ENCODE measurements at places on chromosomes 1 and 21.

DNA sequence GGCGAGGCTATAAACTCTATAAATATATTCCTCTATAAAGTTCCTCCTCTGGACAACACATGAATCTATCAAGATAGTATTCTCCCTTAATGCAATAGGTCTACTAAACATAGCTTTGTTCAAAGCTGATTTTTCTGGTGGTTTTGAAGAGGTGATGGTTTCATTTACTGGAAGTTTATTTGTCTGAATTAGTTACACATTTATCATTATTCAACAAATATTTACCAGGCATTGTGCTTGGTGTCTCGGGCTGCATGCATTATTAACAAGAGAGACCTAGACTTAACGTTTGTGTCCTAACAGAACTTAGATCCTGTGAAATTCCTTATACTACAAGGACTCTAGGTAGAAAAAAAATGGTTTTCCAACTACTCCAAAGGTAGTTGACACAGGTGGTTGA, 511.4 kb upstream of the B3GALT2 start:
- DNase-seq: no peak

GRCh38 chr1:231165371-231165770, 3.5 kb downstream of the TRIM67 start:
- no peak for DNase-seq

- DNase-seq: peak; percentile 99
Measured at GRCh38 chr21:34836103-34836932, 167.5 kb downstream of the CLIC6 start.

DNA sequence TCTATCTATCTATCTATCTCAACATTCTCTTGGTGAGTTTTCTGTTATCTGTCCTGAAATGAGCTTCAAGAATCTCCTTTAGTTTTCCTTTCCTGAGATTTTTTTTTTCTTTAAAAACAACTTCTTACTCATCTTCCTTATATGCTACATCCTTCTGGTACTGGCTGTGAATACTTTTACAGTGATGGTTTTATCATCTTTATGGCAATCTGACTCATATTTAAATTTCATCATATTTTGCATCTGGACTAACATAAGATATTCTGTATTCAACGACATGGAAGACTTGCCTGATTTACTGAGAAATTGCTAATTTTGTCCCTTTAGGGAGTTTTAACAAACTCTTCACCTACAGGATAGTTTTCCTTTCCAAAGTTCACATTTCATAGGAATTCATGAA, 33.0 kb downstream of the PDE4B start:
- DNase-seq: no peak

- no peak for DNase-seq
Measured at GRCh38 chr1:223617323-223618070, 48.0 kb downstream of the CAPN8 start.

- DNase-seq: no peak
Measured at GRCh38 chr21:43686811-43687565, 27.6 kb downstream of the RRP1B start.

DNA sequence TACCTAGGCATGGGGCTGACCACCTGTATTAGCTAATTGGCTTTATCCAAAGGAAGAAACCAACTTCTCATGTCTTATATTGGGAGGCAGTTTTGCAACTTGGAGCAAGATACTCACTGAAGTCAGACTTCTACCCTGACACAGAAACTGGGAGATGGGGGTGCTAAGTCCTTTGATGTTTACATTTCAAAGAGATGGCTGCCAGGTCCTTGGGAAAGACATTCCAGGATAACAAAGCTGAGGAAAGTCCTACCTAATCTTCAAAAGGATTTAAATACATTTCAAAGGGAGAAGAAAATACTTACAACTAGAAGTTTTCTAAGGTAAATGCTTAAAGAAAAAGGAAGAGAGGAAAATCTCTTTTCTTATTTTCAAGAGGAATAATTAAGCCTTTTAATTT, 62.1 kb downstream of the FH start:
- no peak for DNase-seq

GRCh38 chr1:109482791-109483671, 674 bp upstream of the ATXN7L2 start:
- no peak for DNase-seq

DNA sequence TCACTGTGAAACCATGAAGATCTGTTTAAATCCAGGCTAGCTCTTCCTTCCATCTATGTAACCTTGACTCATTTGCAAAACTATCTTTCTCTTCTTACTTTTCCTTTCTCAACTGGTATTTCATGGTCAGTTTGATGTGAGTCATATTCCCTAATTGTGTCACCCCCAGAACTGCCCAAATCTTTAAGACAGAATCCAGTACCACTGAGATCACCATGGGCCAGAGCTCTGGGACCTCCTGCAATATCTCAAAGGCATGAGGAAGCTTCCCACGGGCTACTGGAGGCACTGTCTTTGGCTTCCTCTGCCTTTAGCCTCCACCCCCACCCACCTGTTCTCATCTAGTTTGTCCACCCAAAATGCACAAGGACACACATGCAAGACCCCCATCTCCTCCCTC, 274.4 kb upstream of the FMN2 start:
- no peak for DNase-seq

DNA sequence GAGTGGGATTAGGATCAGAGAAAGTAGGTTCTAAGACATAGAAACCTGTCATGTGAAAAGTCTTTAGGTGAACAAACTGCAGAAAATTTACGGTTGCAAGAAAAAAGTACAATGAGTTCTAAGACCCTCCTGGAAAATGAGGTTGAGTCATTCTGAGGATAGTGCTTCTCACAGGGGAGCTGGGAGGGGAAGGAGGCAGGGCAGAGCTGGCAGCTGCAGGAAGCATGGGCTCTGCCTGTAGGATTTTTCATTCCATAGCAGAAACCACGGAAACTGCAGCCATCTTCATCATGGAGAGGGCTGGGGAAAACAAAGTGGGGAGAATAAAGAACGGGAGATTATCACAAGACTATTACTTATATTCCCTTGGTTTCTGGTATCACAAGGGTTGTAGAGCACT, 25.8 kb upstream of the THEM4 start:
- DNase-seq: no peak

DNA sequence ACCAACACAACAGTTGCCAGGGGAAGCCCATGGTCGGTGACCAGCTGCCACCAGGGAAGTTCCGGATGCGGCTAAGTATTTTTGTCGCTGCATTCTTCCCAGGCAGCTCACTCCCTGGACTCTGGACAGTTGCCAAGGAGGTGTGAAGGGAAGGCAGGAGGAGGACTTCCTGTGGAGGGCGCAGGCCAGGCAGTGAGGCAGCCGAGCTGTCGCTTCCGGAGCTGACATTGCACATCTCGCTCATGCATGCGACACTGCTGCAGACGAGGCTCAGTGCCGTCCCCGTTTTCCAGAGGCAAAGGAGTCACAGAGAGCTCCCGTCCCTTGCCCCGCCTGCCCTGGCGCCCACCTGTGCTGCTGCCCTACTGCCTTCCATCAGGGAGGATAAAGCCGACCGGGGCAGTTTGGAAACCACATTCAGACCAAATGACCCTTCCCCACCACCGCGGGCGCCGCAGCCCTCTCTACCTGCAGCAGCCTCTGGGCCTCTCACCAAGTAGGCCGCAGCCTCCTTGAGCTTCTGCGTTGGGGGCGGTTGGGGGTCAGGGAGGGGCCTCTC, 81.4 kb downstream of the NENF start:
- DNase-seq: peak; percentile 47

DNA sequence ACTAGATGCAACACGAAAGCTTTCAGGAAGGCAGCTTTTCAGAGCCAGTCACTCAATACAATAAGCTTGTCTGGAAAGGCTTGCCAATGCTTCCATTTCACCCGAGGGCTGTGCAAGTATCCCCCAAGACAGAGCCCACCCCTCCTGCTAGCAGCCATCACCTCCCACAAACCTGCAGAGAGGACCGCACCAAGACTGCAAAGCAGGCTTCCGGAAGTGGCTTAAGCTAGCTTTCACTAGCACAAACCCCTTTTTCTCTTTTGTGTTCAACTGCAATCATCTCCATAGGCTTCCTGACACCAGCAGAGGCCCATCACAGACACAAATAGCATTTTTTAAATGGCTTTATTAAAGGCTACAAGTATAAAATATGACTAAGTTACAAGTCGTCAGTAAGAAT, 31.5 kb downstream of the C1orf198 start:
- no peak for DNase-seq

- DNase-seq: no peak
Measured at GRCh38 chr1:225771661-225772322, 5.8 kb upstream of the SRP9 start.

GRCh38 chr21:39388038-39388810, 39.3 kb upstream of the HMGN1 start:
- peak; percentile 48 for DNase-seq

GRCh38 chr1:104463126-104463697, 713.5 kb downstream of the AMY1C start:
- no peak for DNase-seq

DNA sequence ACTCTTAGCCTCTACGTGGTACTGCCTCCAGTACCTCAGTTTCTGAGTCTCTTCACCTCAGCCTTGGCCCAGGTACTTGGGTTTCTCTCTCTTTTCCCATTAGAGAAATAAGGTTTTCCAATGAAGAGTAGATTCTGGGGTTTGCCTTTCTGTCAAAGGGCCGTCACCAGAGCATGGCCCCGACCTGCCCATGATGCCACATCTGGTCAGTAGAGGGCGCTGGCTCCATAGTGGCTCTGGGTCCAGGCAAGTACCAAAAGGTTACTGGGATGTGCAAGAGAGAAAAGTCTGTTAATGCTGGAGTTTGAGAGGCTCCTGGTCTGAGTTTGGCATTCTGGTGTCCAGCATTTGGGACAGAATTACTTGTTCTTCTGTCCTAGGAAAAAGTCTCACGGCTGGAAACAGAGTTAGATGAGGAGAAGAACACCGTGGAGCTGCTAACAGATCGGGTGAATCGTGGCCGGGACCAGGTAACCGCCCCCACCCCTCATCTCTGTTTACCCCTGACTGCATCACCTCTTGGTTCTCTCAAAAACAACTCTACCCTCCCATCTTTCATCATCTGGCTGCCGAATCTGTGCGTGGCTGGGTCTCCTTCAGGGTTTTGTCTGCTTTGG, 5.3 kb upstream of the TUFT1 start:
- no peak for DNase-seq
